GM23248 (cell line): ENCODE measurements at places on chromosomes 11 and 22. TPM values are rescaled to one million over a fixed set of nuclear protein-coding genes. Genes with fewer than 3 reads are reported as not detected.

The MS4A4E gene
- not detected in 2 replicates for total RNA-seq

The SLC22A6 gene
- total RNA-seq: not detected in 2 replicates

The FAM181B gene
- total RNA-seq: not detected in 2 replicates

The DNAJB13 gene
- total RNA-seq: not detected in 2 replicates

The KRTAP5-7 gene
- not detected in 2 replicates for total RNA-seq

DNA sequence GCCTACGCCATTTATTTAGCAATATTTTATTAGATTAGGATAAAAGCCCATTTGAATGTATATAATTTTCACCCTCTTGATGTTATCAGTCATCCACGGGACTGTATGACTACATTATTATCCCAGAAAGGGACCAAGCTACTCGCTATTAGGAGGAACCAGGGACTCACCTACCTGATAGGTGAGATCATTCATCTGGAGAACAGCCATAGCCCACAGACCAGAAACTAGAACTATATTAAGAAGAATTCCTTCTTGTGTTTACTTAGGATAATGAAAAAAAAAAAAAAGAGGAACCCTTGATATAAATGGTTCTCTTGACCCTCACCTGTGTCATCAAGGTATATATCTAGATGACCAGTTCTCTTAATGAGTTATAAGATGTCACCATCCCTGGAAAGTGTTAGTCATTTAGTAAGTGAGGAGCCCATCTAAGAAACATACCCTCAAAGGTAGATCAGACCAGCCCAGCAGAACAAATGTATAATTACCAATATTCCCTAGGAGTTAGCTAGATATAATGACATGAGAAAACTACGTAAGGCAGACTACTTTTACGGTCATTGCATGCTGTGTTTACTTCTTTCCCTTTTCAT, 8.0 kb downstream of the SIK3 start:
- H3K36me3 ChIP-seq: no peaks in the 10 kb centered on the region
- no peak overlapping the region for H3K4me3 ChIP-seq
- no peaks in the 10 kb centered on the region for H3K27me3 ChIP-seq
- no peak for DNase-seq
- no peak overlapping the region for H3K27ac ChIP-seq
- H3K4me1 ChIP-seq: peaks cover 9% of the 10 kb centered on the region

DNA sequence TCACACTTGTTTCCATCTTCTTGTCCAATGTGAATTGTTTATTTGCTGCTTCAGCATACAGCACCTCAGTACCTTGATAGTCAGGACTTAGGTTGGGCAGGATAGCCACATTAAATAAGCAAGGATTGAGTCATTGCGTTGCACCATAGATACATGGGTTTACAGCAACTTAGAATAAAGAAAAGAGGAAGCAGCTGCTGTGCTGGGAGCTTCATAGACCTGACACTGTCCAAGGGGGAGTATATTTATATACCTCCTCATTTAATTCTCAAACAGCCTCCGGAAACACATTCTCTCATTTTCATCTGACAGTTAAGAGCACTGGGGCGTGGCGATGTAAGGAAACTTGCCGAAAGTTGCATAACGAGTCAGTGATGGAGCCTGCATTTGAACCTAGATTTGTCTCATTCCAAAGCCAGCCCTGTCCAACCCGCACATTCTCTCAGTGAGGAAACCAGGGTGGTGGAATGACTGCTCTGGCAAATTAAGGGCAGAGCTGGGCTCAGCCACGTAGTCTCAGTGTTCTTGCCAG, 42.2 kb downstream of the UBASH3B start:
- H3K27me3 ChIP-seq: no peaks in the 10 kb centered on the region
- no peak overlapping the region for H3K27ac ChIP-seq
- no peaks in the 10 kb centered on the region for H3K36me3 ChIP-seq
- H3K4me1 ChIP-seq: 0 out of 2 replicates have a peak, but pooled peaks cover 4% of the 10 kb centered on the region

DNA sequence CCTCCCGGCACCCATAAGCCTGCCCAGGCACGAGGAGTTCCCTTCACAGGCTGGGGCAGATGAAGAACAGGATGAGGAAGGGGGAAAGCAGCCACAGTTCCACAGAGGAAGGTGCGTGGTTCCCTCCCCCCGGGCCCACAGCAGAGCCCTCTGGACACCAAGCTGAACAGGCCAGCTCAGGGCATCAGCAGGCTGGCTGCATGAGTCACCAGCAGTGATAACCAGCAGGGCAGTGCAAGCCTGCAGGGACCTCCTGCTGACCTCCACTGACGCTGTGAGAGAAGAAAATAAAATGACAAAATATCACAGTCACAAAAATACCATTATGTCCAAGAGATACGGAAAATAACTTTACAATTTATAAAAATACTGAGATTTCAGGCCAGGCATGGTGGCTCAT, 11.5 kb downstream of the RTL6 start:
- peaks cover 4% of the 10 kb centered on the region; the same call in 1 of the 2 replicates for H3K4me1 ChIP-seq
- peak; percentile 31 for DNase-seq
- no peak overlapping the region for H3K4me3 ChIP-seq

DNA sequence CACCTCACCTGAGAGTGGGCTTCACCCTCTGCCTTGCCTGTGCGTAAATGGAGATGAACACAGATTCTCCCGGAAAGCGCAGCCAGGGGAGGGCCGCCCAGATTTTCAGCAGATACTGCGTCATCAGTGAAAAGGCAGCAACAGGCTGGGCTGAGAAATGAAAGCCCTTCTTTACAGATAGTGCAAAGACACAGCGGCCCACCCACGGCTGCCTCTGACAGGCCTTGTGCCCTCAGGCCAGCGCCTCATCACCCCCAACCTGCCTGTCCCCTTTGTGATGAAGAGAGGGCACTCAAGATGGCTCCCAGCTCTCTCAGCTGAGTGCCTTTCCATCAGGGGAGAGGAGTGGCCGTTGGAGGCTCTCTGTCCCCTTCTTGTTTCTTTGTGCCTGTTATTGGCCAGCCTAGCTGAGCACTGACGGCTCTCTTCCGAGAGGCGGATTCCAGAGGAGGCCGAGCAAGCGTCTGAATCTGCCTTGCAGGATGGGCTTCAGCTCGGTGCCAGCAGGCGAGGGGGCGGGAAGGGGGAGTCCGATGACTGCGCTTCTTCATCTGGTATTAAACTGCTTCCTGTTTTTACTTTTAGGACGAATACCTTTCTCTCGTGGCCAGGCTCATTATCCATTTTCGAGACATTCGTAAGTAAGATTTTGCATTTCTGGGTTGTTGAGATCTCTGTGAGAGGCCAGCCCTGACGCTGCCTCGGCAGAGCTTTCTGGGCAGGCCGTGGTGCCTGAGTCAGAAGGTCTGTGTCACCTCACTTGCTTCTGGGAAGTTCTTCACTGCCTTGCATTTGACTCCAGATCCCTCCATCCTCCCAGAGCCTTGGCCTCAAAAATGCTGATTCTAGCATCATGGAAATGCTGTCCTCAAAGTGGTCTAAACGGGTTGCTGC, 43.7 kb downstream of the MED15 start:
- DNase-seq: peak; percentile 97
- H3K4me3 ChIP-seq: peak overlapping the region; percentile 20
- H3K4me1 ChIP-seq: peaks cover 54% of the 10 kb centered on the region
- peaks cover 27% of the 10 kb centered on the region for H3K36me3 ChIP-seq
- H3K27me3 ChIP-seq: no peaks in the 10 kb centered on the region
- H3K27ac ChIP-seq: peak overlapping the region; percentile 95

DNA sequence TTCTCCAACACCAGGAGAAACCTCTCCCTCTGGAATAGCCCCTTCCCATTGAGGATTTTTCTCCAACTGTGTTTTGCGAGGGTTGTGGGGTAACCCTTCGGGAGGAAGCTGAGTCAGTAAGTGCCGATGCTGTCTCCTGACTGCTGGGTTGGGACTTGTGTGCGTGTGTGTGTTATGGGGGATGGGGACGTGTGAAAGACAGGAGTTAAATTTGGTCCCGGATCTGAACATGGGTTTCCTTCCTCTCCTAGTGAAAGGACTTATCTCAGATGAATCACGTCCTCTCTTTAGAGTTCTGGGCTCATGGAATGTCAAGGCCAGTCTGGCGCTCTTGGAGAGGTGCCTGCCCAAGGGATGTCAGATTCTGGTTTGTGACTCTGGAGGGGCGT, 33.3 kb downstream of the KIAA1671 start:
- DNase-seq: peak; percentile 27
- peaks cover 7% of the 10 kb centered on the region; the same call in 1 of the 2 replicates for H3K4me1 ChIP-seq
- H3K27ac ChIP-seq: no peak overlapping the region
- H3K27me3 ChIP-seq: no peaks in the 10 kb centered on the region
- no peaks in the 10 kb centered on the region for H3K36me3 ChIP-seq

GRCh38 chr11:126339863-126340434, 15.5 kb upstream of the ST3GAL4 start:
- no peak overlapping the region for H3K27ac ChIP-seq
- DNase-seq: peak; percentile 32
- H3K27me3 ChIP-seq: no peaks in the 10 kb centered on the region
- H3K36me3 ChIP-seq: no peaks in the 10 kb centered on the region
- H3K4me3 ChIP-seq: no peak overlapping the region

DNA sequence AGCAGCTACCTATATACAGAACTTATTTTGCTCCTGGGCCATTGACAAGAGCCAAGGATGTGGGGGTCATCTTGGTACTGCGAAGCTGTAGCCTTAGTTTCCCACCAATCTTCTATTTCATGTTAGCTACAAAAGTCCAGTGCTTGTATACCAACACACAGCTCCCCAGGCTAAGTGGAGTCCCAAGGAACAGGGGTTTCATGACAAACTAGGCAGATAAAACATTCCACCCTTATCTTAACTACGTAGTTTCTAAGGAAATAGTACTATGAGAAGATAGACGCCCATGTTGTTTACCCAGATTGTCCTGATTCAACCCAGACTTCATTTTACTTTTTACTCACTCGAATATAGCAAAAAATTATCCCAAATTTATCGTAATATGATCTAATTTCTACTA, 218.5 kb downstream of the DYNC2H1 start:
- H3K27me3 ChIP-seq: no peaks in the 10 kb centered on the region
- no peak for DNase-seq
- no peak overlapping the region for H3K27ac ChIP-seq
- H3K4me3 ChIP-seq: no peak overlapping the region

DNA sequence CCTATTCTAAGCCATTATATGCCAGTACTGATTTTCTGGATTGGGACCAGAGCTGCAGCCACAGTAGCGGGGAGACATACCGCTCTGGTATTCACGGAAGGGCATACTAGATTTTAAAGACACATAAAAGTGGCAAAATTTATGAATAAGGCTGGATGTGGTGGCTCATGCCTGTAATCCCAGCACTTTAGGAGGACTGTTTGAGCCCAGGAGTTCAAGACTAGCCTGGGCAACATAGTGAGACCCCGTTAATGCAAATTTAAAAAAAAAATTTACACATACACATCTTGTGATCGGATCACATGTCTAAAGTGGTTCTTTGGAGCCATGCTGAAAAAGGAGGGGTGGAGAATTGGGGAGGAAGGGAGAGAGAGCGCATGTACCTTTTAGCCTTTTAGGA, 9.0 kb downstream of the RPL27A start:
- H3K4me3 ChIP-seq: no peak overlapping the region
- H3K27me3 ChIP-seq: no peaks in the 10 kb centered on the region
- DNase-seq: no peak
- peaks cover 26% of the 10 kb centered on the region; the same call in 1 of the 2 replicates for H3K4me1 ChIP-seq

DNA sequence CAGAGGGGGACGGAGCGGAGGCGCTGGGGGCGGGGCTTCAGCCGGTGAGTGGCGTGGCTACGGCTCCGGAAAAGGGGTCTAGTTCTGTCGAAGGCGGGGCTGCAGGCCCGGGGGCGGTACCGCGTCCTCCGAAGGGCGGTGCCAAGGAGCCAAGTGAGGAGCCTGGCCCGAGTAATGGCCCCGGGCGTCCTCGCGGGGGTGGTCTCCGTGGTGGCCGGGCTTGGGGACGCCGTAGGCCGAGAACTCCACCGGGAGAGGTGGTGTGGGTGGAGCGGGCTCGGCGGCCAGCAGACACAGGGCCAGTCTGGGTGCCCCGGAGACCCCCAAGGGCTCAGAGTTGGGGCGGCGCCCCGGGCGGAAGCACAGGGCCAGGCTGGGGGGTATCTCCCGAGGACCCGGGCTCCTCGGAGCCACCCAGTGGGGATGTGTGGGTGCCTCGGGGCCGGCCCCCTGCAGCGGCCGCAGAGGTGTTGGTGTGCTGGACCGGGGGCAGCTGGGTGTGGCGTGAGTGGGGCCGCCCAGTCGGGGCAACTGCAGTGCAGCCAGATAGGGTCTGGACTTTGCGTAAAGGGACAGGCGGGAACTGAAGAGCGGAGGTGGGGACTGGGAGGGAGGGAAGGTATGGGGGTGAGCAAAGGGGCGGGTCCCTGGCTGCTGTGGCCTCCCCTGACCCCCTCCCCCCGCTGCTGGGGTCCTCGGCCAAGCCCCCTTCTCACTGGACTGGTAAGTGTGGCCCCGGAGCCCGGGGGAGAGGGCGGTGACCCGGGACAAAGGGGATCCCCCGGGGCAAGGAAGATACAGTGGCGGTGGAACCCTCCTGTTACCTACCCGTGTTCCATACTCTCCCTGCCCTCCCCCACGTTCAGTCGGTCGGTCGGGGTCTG, 838 bp downstream of the FKBP2 start:
- no peaks in the 10 kb centered on the region; the same call in 1 of the 2 replicates for H3K36me3 ChIP-seq
- no peaks in the 10 kb centered on the region for H3K27me3 ChIP-seq
- DNase-seq: peak; percentile 59
- peaks cover 15% of the 10 kb centered on the region for H3K4me1 ChIP-seq
- peak overlapping the region; percentile 45 for H3K27ac ChIP-seq

DNA sequence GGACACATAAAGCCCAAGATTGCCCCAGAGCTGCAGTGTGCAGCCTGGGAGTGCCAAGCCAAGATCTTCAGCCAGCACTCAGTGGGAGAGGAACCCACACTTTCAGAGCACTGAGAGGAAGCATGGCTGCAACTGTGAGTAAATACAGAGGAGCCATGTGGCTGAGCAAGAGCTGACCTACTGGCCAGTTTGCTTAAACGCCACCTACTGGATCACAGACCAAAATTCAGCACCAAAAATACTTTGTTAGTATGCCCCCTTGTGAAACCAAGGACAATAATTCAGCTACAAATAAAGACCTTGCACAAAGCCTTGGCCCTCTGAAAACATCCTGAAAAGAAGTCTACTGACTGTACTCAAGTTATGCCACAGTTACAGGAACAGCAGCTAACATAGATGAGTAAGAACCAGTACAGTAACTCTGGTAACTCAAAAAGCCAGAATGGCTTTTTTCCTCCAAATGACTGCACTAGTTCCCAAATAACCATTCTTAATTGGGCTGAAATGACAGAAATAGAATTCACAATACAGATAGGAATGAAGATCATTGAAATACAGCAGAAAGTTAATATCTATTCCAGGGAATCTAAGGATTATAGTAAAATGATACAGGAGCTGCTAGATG, 10.1 kb upstream of the OR4A15 start:
- H3K4me1 ChIP-seq: no peaks in the 10 kb centered on the region
- H3K4me3 ChIP-seq: no peak overlapping the region
- no peak overlapping the region for H3K27ac ChIP-seq
- H3K27me3 ChIP-seq: no peaks in the 10 kb centered on the region
- H3K36me3 ChIP-seq: no peaks in the 10 kb centered on the region
- DNase-seq: no peak

DNA sequence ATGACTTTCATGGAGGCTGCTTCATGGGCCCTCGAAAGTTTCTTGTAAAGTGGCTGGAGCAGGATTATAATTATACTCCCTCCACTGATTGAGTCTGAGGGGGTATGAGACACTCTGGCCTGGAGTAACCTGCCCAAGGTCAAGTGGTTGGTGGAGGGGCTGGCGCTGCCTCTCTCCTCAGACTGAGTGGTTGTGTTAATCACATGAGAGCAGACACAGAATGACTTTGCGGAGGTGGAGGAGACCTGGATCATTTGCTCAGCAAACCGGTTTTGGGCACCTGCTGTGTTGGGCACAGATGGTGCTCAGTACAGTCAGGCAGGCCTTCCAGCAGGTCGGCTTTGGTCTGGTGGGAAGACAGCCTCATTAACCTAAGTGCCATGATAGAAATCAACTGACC, 11.8 kb downstream of the BCR start:
- H3K36me3 ChIP-seq: no peaks in the 10 kb centered on the region
- DNase-seq: no peak
- peaks cover 18% of the 10 kb centered on the region for H3K4me1 ChIP-seq
- no peak overlapping the region for H3K27ac ChIP-seq
- no peak overlapping the region for H3K4me3 ChIP-seq

- peak overlapping the region; percentile 93 for H3K27ac ChIP-seq
- H3K36me3 ChIP-seq: peaks cover 24% of the 10 kb centered on the region
- H3K27me3 ChIP-seq: no peaks in the 10 kb centered on the region
These were observed 59.0 kb downstream of the MYH9 start for GRCh38 chr22:36328635-36329253.
